ENCODE measurements at places on chromosomes 7 and 10.

GRCh38 chr10:49025347-49025983, 85.8 kb upstream of the LRRC18 start:
- DNase-seq: no peak

DNA sequence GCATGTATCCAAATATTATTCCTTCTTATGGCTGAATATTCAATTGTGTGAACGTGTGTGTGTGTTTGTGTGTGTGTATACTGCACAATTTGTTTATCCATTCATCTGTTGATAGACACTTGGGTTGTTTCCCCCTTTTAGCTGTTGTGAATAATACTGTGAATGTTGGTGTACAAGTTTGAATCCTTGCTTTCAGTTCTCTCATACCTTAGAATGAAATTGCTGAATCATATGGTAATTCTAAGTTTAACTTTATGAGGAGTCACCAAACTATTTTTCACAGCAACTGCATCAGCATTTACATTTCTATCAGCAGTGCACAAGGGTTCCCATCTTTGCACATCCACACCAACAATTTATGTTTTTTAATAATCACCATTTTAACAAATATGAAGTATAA, 86.9 kb upstream of the GATAD1 start:
- DNase-seq: no peak

DNA sequence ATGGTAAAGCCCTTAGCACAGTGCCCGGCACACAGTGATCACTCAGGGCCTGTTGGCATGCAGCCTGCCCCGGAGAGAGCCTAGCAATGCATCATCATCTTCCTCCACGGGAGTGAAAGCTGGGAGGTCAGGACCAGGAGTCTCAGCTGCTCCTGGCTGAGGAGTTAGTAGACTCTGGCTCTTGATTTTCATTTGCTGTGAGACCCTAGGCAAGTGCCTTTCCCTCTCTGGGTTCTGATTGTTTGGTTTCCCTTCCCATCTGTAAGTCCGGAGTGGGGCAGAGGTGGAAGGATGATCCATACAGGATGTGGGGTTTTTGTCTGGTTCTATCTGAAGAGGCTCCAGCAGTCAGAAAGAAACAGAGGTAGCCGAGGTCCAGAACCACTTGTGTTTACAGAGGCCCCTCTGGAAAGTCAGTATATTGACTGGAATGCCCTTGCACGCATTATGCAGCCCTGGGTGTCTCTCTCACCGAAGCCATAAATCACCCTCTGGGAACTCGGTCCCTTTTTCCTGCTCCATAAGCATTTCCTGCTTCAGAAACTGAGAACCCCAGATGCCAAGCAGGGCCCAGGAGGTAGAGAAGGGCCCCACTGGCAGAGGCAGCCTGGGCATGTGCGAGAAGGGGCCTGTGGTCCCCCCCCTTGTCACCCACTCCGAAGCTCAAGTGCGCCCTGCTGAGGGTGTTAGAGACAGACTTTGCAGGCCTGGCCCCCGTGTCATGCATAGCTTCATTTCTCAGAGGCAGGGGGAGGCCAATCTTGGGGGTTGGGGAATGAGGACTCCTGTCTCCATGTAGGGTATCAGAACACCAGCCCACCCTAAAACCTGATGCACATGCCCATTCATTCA, 8.5 kb downstream of the UNC5B start:
- DNase-seq: no peak

DNA sequence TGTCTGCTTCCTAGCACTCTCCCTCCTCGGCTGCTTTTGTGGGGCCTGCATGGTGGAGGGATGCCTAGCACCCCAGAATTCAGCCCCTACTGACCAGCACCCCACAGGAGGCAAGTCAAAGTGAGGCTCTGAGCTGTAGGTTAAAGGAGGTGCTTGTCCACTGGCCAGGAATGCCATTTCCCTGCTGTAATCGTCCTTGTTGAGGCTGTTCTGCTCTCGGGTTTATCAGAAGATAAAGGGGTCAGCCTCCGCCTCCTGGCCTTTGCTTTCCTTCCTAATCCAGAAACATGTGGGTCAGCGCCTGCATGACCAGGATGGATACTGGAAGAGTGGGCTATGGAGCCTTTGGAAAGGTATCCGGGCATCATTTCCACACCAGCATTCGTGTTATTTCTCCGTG, 98.9 kb downstream of the MKI67 start:
- no peak for DNase-seq

GRCh38 chr10:97826892-97827291, 22.8 kb upstream of the GOLGA7B start:
- no peak for DNase-seq

GRCh38 chr7:51262796-51263531, 53.6 kb downstream of the COBL start:
- no peak for DNase-seq

DNA sequence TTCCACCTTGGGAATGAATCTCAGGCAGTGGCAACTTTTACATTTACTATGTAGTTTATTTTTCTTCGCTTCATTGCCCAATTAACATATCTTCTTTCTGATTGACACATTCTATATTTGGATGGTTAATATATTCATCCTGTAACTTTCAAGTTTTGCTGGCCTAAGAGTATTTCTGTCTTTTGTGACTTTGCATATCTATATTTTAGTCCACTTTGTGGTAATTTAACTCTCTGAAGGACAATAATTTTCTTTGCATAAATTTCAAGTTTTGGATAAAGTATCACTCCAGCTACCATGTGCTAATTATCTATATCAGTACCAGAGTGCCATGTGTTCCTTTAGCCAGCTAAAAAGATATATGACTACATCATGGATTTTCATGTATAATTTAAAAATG, 151.5 kb upstream of the KAT6B start:
- DNase-seq: no peak

- no peak for DNase-seq
These were observed 232.7 kb downstream of the PHF14 start for GRCh38 chr7:11206177-11206899.

DNA sequence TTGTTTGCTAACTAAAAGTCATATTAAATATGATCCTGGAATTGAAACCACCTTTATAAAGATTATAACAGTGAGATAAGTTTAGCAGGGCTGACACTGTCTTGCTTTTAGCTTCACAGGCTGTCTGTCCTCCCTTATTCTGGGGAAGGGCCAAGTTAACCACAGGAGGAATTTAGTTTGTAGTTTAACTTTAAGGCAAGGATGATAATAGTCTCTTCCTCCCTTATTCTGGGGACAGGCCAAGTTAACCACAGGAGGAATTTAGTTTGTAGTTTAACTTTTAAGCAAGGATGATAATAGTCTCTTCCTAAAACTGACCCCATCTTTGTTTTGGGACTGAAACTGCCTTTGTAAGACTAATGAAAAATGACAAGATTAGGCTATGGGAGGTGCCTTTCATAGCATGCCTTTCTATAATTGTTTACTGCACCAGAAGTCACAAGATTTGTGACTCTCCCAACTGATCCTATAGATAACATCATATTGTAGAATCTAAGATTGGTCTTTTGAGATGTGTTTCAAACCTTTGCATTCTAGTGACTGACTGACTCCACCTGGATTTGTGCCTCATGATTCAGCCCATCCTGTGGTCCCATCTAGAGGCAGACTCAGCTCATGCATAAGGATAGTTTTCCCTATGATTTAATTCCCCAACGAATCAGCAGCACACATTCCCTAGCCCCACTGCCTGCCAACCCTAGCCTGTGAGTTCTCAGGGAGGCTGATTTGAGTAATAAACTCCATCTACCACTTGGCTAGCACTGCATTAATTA, 212.0 kb downstream of the MAGI2 start:
- DNase-seq: no peak

DNA sequence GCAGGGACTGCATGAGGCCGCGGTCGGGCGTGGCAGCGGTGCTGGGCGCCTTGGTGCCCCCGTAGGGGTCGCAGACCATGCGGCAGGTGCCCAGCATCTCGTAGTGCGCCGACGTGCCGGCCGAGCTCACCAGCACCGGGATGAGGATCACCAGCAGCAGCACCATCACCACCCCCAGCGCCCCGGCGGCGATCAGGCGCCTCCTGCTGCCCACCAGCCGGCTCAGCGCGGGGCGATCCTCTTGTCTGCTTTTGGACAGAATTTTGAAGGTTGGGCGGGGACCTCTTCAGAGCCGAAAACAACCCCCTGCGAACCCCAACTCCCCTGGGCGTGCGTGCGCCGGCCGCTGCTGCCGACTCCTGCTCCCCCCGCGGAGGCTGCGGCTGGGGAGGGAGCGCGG, 779 bp downstream of the C1QL3 start:
- DNase-seq: no peak

DNA sequence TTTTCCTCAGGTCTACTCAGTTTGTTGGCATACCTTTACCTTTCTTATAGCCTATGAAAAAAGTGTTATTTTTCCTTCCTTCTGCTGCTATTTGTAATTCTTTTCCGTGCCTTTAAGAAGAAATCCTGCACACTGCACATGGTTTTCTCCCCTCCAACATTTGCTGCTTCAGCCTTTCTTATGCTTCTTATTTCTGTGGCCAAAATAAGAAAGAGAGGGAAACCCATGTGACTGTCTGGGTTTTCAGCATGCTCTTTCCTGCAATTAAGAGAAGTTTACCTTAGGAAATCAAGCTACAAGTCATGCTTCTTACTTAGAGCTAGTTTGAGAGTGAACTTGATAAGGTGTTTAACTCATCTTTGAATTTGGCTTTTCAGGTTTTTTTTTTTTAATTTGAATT, 11.0 kb downstream of the TBC1D12 start:
- DNase-seq: no peak

DNA sequence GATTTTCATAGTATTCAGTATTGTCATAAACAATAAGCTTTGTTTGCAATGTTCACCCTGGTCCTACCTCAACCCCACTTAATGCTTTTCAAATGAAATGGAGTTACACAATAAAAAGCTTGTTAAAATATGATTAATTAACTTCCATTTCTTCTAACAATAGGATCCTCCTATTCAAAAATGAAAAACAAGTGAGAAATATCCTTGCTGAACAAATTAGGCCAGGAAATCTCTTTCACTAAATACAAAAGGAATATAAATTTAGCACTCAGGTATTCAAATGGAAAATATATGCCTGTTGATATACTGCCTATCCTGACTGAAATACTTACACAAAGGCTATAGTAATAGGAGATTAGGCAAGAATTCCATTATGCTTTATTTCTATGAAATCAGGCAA, 323.4 kb upstream of the GRM3 start:
- no peak for DNase-seq

DNA sequence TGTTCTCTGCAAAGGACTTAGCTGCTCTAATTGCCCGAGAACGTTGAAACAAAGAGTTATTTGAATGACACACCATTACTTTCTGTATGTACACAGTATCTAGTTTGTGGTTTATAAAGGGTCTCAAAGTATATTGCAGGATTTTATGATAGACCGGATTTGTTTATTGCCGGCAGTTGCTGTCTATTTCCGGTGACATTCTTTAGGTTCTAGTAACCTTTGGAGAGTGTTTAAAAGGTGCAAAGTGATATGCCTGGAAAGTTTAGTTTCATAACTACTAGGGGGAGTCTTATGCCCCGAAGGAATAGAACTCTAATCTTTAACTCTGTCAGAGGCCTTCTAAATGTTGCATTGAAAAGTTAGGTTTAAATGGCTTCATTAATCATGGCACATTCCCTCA, 63.8 kb downstream of the PAPSS2 start:
- no peak for DNase-seq

DNA sequence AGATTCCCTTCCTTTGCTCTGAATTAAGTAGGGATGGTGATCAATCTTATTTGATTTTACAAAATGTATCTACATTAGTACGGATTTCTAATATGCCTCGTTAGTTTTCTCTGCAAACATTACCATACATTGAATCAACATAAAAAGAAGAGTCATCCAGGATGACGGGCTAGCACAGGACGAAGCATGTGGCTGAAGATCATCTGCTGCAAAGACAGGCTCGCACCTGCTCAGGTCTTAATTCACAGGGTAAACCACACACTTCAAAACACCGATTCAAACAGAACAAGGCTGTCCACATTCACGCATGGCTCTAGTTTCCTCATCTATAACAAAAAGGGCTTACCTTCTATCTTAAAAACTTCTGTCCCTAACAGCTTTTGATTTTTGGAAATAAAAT, 323.0 kb downstream of the PARD3 start:
- DNase-seq: no peak

- DNase-seq: no peak
These were observed 37.3 kb downstream of the INPP5A start for GRCh38 chr10:132574783-132575319.

DNA sequence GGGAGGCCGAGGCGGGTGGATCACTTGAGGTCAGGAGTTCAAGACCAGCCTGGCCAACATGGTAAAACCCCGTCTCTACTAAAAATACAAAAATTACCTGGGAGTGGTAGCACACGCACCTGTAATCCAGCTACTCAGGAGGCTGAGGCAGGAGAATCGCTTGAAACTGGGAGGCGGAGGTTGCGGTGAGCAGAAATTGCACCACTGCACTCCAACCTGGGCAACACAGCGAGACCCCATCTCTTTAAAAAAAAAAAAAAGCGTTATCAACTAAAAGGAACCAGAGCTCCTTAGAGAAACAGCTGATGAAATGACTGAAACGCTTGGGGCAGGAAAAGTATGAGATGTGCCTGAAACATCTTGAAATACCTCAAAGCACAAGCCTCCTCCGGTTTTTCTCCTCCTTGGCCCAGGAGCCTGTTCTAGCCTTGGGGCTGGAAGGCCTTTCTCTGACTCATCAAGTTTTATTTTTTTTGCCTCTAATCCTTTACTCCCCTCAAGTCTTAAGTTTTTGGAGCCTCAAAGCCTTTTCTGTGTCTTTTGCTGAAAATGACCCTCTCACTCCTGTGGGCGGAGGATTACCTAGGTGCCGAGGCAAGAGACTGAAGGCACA, 2.6 kb upstream of the METTL27 start:
- DNase-seq: no peak

DNA sequence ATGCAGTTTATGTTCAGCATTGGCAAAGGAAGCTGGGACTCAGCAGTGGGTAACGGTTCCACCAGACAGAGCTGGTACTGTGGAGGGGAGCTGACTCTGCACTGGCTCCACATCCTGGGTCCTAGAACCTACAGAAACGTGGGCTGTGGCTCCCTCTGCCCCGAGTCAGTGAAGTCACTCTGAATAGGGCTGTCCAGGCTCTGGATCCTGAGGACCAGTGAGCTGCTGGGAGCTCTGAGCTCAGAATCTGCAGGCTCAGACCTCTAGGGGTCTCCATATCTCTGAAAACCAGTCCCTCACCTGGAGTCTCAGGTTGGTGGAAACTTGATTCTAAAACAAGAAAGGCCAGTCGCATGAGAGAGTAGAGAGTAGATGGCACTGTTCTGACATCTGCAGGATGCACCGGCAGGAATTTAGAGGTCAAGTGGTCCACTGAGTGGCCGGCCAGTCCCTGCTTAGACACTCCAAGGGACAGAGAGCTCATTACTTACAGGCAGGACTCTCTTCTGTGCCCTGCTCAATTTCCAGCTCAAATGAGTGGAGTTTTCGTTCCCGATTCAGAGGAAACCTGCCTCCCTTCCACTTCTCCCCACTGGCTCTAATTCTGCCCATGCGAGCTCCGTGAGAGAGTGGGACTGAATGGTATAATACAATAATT, 18.6 kb downstream of the NPFFR1 start:
- DNase-seq: no peak

- DNase-seq: no peak
These were observed 27.8 kb downstream of the RNLS start for GRCh38 chr10:88555190-88555908.

DNA sequence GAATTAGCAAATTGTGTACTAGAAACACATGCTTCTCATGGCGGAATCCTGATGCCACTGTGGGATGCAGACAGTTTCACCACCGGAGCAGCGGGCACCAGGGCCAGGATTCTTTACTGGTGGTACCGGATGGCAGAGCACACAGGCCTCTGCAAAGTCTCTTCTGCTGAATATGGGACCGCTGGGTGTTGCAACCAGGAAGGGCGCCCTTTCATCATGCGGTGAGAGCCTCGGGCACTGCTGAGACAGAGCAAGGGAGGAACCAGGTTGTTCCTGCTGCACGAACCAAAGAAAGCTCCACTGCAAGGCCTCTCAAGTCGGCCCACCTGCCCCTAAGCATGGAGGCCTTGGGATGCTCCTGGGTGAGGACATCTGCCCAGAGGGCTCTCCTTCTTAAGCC, 57.0 kb upstream of the NMT2 start:
- no peak for DNase-seq

Data from stimulated activated CD4-positive, alpha-beta T cell treated with anti-CD3 and anti-CD28 coated beads, Interleukin-2, amount 100 ng/mL, for 4 hours (primary cell).